ENCODE measurements at places on chromosomes 16 and 17.

DNA sequence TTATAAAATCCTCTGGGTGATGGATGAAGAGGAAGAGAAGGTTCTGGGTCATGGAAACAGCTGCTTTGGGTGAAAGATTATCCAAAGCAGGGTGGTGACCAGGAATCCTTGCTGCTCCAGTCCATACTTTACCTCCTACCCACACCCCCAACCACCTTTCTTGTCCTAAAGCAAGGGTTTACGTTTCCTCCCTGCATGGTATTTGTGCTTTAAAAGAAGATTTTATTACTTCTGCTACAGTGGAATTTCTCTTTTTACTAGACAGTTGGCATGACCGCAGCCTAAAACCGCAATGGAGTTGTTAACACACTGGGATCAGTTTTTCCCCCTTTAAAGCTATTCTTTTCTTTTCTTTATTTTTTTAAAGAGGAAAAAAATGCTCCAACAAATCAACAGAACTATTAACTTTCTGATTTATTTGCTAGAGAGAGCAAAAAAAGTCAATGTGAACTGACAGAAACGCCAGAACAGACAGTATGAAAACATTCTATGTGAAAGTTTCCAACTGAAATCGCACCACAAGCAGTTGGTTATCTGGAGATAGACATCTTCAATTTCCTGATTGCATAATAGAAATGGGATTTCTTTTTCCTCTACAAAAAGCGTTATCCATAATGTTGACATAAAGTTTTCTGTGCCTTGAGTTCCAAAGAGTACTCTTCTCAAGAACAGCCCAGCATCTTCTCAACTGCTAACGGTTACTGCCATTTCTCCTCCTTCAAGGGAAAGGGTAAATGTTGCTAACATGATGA is 236.0 kb downstream of the IRX3 start:
- peak; percentile 67 for DNase-seq

DNA sequence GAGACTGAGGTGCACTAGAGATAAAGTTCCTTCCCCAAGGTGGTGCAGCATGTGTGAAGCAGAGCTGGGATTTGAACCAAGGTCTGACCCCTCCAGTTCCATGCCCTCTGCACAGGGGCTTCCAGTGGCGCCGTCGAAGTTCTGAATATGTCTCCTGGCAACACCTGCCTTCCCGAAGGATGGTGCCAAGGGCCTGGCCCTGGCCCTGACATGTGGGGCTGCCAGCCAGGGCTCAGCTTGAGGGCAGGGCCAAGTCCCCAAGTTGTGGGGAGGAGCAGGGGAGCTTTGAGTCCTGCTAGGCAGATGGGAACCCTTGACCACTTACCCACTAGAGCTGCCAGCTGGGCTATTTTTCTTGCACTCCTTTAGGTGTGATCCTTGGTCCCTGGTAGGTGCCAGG is 56.4 kb downstream of the NKD1 start:
- no peak for DNase-seq

- DNase-seq: no peak
Measured at GRCh38 chr17:8952191-8952590, 13.3 kb downstream of the PIK3R5 start.

- DNase-seq: no peak
Measured at GRCh38 chr16:19644877-19645276, 73.2 kb downstream of the KNOP1 start.

DNA sequence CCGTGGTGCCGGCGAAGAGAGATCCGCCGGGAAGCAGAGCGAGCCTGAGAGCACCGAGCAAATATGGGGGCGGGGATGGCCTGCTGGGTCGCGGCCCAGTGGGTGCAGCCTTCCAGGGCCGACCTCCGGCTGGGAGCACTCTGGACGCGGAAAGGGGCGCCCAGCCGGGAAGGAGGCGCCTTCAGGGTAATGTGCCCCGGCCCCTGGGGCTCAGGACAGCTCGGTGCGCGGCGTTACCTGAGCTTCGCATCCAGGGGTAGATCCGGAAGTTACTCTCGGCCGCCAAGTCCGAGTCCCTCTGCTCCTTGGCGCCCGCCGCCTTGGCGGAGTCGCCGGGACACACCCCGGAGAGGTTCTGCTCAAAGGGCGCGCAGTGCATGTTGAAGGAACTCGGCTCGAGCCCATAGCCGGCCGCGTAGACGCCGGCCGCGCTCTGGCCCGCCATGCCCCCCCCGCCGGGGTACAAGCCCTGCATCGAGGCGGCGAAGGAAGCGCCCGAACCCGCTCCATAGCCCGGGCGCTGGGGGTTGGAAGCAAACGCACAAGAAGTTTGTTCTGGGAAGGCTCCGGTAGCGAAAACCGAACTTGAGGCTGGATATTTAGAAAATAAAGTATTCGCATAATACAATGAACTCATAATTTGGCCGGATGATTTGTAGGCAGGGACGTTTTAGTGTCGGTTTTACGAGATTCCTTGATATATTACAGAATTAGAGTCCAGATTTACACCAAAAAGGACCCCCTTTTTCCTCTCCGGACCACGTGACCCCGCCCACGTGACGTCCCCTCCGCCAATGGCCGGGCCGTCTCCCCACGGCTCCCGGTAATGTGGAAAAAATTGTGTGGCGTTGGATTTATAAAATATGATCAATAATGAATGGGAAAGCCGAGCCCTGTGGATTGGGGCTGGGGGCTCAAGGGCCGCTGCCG is at the start of gene HOXB7:
TSS of gene HOXB7 (minus strand) at position 736 of the 930 bp plus-strand sequence. CDS start at position 637, 99 bp downstream.
- peak; percentile 68 for DNase-seq

DNA sequence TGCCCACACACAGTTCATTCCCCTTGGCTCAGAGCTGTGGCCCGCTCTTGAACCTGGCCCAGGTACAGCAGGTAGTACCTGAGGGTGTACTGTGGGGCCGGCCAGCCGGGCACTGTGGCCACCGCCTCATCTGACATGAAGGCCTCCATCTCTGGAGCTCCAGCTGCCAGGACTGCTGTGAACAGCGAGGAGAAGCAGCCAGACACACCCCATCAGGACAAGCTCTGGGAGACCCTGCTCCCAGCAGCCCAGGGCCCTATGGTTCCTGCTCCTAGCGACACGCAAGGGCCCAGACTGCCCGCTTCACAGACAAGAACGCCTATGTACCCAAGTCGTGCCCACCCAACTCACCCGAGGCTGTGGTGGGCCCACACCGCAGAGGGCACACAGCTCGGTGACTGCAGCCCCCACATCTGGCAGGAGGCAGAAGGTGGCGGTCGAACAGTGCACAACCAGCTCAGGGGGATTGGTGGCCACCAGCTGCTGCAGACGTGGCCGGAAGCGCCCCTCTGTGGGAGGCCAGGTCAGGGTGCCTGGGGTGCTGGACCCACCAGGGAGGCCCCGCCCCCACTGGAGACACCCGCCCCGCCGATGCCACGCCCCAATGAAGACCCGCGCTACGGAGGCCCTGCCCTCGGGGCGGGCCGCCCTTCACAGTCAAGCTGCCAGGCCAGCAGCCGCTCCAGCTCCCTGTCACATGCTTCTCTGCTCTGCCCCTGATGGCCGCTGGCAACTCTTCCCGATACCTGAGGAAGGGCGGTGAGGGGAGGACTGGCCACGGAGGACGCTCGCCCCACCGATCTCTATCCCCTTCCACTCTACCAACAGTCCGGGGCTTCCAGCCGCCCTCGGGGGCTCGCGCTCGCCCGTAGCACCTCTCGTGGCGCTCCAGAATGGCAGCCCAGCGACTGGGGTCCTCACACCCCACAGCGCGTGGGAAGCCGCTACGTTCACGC is 1.1 kb upstream of the STUB1 start:
- peak; percentile 54 for DNase-seq

- DNase-seq: peak; percentile 63
Measured at GRCh38 chr17:10210151-10210574, 11.8 kb upstream of the GAS7 start.

DNA sequence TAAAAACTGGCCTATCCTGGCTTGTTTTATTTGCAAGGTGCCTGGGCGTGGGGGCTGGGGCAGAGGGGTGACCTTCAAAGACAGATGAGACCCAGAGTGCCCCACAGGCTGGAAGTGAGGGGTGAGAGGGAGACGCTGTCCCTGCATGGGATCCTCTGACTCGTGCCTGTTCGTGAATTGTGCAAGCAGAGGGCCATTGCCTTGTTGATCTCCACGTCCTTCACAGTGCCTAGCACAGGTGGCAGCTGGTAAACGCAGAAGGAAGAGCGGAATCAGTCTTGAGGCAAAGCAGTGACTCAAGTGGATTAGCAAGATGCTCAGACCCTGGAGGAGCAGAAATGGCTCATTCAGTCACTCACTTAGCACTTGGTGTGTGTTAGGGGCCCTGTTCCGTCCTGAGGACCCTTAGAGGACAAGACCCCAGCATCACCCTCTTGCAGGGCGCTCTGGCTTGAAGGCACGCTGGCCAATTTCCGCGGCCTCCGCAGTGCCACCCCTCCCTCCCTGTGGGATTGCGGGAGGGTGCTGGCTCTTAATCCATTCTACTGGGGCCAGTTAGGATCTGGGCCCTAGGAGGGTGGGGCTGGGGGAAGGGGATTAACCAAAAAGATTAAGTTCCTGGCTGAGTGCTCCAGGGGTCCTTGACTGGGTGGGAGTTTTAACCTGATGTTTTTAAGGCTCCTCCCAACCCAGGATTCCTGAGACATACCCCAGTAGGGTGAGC is 151.2 kb downstream of the CCDC182 start:
- DNase-seq: no peak

GRCh38 chr17:44778656-44779210 is 19.9 kb downstream of the ADAM11 start:
- no peak for DNase-seq

- DNase-seq: no peak
Measured at GRCh38 chr16:25177831-25178688, 38.7 kb upstream of the AQP8 start.

DNA sequence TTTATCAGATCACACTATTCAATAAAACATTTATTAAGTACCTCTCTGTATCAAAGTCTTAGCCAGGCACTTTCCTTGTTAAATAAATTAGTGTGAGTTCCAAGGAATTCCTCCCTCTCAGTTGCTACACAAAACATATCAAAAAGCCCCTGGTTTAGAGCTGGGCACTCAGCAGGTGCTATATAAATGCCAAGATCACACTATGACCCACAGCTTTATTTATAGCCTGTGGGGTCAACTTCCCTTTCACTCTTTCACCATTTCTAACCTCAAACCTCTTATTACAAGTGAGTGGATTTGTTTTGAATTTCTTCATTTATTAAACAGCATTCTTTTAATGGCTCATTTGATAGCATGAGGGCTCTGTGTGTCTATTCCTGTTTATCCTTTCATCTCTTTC is 112.6 kb upstream of the MPHOSPH6 start:
- no peak for DNase-seq

DNA sequence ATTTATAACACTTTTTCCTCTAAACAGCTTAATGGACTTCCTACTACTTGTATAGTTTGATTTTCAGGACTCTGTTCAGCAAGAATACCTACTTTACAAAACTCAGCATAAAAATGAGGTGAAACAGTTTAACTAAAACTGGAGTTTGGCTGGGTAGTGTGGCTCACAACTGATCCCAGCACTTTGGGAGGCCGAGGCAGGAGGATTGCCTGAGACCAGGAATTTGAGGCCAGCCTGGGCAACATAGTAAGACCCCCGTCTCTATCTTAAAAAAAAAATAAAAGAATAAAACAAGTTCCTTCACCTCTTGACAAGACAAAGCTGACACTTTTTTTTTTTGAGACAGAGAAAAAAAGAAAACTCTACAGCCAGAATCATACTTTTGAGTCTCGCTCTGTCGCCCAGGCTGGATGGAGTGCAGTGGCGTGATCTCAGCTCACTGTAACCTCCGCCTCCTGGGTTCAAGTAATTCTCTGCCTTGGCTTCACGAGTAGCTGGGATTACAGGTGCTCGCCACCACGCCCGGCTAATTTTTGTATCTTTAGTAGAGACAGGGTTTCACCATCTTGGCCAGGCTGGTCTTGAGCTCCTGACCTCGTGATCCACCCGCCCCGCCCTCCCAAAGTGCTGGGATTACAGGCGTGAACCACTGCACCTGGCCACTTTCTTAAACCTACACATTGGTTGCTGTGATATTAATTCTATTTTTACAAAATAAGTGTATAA is 2.6 kb downstream of the PDF start:
- no peak for DNase-seq

GRCh38 chr17:60167065-60167741 is 17.4 kb downstream of the CA4 start:
- DNase-seq: no peak
